HEK293T (cell line): ENCODE measurements at places on chromosomes 11 and 22.

- DNase-seq, result no peak
Observed at GRCh38 chr11:70580036-70580805, 181.9 kb downstream of the CTTN start.

DNA sequence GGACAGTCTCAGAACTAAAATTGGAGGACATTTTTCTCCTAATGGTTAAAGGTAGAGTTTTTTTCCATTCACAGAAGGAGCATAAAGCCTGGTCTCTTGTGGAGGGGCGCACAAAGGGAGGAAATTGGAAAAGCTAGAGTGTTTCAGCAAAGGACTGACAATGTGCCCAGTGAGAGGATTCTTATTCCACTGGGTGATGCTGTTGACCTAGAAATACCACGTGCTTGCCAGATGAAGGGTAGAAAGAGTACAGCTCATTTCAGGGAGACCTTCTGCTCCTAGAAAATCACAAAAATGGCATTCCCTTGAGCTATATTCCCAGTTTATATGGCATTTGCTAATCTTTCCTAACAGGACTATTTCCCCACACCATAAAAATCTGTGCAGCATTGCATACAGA lies 21.1 kb downstream of the MS4A6E start:
- DNase-seq, result no peak

GRCh38 chr11:92941676-92942571 lies 27.5 kb upstream of the MTNR1B start:
- peak; percentile 61 for DNase-seq

DNA sequence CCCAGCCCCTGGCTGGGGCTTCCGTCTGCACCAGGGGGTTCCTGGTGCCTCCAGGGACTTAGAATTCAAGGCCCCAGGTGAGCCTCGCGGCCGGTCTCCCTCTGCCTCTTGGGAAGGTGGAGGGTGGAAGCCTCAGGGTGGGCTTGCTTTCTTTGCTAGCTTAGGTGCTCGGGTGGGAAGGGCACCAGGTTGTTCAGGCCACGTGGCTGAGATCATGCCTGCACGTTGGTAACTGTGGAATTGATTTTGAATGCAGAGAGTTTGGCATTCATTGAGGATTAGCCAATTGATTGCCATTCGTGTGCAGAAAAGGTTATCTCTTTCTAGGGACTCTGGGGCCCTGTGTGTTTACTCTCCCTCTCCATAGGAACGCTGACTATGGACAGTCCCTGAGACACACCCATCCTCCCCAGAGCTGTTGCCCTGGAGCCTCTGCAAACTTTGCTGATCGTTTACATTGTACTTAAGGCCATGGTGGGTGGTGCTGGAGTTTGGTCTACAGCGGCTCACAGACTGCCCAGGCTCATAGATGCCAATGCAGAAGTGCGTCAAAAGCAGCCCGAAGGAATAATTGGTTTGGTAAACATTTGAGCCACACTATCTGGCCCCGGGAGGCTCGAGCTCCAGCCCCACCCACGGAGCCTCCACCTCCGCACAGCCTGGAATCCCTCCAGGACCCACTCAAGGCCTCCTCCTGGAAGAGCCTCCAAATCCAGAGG lies 1457.7 kb downstream of the BRD1 start:
- no peak for DNase-seq

DNA sequence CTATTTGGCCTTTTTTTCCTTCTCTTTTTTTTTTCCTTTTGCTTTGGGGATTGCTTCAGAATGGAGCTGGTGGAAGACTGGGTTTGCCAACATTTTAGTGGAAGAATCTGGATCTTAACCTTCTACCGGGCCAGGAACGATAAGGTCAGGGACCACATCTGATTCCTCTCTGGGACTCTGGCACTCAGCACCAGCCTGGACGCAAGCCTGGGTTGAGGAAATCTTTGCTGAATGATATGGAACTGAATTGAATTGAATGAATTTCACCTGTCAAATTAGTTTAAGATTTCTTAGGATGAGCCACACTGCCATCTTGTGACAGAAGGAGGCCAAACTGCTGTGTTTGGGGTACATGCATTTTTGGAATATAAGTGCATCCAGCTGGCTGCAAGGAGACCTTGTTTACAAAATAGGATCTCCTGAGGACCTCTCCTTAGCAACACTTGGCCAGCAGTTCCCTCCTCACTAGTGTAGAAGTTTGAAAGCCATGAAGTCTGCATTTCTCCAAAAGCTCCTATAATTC lies 30.4 kb downstream of the TPBGL start:
- no peak for DNase-seq

GRCh38 chr22:19610518-19611253 lies 86.5 kb upstream of the CLDN5 start:
- no peak for DNase-seq

- no peak for DNase-seq
Observed at GRCh38 chr11:41309716-41310115, 149.7 kb downstream of the LRRC4C start.

- peak; percentile 2 for DNase-seq
Observed at GRCh38 chr11:119409731-119410130, 13.2 kb downstream of the THY1 start.

- DNase-seq, result no peak
Observed at GRCh38 chr22:23278883-23279675, 98.8 kb downstream of the BCR start.

DNA sequence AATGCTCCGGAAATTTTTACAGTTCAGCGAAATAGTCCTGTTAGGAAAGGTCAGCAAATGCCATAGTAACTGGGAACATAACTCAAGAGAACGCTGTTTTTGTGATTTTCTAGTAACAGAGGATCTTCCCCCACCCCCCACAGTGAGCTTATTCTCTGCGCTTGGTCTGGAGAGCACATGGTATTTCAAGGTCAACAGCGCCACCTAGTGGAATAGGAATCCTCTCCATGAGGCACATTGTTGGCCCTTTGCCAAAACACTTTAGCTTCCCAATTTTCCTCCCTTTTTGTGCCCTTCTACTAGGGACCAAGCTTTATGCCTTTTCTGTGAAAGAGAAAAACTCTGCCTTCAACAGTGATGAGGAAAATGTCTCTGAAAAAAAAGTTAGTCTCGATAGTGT lies 13.2 kb upstream of the OR4C12 start:
- DNase-seq, result peak; percentile 6

DNA sequence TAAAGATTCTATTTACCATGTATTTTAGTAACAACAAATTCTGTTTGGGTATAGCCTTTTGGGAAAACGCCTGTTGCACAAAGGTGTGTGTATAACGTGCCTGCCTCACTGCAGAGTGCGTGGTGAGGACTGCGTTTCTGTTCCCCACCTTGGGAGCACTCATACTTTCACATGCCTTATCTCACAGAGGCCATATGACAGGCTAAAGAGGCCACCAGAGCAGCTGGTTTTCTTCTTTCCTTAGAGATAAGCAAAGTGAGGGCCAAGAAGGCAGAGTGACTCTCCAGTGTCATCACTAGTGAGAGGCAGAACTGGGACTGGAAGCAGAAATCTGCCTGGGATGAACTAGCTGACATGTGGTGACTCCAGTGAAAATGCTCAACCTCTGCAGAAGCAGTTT lies 369.2 kb upstream of the NARS2 start:
- DNase-seq, result no peak

GRCh38 chr11:88051396-88051795 lies 123.8 kb downstream of the RAB38 start:
- DNase-seq, result no peak

GRCh38 chr11:27002838-27003237 lies 8.9 kb downstream of the FIBIN start:
- DNase-seq, result no peak
